GF-D8 (cell line): ENCODE measurements at places on chromosomes 1 and 21.

DNA sequence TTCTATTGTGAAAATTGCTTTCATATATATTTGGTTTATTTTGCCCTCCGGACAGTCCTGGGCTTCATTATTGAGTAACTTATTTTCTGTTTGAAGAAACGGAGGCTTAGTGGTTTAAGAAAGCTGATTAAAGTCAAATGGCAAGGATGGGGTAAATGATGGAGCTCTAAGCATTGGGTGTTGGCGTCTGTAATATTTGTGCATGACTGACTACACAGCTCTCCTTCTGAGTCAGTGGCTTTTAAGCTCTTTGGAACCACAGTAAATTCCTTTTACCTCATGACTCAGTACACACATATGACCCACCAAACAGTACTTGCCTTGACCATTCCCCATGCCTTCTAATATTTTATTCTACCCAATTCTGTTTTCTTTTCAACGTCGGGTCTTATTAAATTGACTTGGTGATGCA, 21.0 kb downstream of the B3GALT5 start:
- DNase-seq, result no peak

DNA sequence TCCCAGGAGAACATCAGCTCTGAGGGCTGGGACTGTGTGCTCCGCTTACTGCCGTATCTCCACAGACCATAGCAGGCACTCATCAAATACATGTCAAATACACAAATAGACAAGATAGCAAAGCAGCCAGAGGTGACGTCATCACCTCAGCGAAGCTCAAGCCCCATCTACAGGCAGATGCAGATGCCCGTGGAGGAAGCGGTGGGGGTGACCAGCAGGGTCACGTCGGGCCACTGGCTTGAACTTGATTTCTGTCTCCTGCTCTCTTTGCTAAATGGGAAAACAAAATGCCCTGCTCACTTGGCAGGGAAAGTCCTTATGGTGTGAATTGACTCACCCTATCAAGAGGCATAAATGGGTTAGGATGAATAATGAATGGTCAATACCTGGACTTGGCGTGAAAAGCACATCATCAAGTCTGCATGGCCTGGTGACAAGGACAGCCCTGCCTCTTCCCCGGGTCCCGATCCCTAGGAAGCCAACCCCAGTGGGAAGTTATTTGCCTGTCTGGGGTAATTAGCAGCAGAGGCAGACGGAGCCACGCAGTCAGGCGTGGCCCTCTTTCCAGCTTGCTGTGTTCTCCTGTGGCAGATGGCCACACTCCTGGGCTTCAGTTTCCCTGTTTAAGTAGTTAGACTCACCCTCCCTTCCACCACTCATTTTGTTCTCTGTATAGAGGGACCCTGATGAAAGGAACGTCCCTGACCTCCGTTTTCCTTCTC, 536.0 kb downstream of the NPHP4 start:
- DNase-seq, result no peak

GRCh38 chr21:32543975-32544374, 41.3 kb downstream of the TCP10L start:
- no peak for DNase-seq

DNA sequence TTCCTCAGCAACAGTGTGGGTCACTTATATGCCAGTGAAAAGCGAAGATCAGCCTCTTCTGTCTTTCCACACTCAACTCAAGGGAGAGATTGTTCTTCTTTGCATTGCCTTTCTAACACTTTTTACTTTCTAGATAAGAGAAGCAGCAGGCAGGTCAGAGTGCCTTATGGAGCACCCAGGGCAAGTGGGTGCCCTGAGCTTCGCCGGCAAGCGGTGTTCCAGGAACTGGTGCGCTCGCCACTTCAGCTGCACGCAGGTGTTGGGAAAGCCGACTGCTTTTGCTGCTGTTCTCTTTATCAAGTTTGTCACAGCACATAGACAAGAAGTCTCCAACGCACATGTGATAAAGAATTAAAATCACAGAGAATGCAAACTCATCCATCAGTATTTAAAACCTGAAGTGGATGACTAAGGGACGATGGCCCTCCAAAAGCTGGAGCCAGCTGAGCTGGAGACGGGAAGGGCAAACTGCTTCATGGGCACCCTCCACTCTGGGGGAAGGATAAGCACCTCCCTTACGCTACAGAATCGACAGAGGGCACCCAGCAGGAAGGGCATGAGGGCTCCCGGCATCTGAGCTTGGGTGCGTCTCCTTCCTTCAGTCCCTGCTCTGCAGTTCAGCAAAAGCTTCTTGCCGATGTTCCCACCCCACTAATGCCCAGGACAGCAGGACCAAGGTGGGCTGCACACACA, 20.7 kb downstream of the UBE2G2 start:
- DNase-seq, result no peak

GRCh38 chr1:205951746-205952145, 8.5 kb upstream of the SLC26A9 start:
- DNase-seq, result no peak

DNA sequence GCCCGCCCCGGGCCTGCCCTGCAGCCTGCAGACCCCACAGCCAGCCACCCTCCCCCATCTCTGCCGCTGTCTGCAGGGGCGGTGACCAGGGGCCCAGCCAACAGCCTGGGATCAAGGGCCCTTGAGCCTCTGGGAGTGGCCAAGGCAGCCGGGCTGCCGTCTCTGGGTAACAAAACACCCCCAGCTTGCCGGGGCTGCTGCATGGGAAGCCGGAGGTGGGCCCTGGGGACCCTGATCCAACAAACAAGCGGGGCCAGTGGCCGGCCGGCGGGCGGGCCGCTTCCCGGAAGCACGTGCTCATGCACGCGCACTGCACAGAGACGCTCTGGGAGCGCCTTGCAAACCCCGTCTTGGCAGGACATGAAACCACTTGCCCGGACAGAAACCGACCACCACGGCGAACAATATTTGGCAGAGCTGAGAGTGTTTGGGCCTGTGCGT, 13.2 kb downstream of the MEGF6 start:
- DNase-seq, result no peak

DNA sequence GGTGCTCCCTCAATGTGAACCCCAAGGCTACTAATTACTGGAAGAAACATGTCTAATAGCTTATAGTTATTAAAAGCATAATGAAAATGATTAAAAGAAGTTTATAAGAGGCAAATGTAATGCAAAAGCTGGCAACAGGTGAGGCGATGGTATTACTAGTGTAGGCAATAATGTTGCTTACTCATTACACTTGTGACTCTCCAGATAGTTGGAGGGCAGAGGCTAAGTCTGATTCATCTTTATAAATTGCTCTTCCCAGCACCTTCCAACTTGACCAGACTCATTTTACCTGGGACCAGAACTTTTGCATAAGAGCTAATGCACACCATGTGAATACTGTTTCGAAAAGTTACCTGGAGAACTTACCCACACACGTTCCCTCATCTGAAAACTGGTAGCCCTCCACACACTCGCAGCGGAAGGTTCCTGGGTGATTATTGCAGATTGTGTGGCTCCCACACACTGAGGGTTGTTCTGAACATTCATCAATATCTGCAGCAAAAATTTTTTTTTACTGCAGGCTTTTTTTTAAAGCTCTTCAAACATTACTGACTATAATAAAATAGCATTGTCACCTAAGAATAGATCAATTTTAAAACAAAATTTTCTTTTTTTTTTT, 48.0 kb downstream of the NID1 start:
- DNase-seq, result no peak

DNA sequence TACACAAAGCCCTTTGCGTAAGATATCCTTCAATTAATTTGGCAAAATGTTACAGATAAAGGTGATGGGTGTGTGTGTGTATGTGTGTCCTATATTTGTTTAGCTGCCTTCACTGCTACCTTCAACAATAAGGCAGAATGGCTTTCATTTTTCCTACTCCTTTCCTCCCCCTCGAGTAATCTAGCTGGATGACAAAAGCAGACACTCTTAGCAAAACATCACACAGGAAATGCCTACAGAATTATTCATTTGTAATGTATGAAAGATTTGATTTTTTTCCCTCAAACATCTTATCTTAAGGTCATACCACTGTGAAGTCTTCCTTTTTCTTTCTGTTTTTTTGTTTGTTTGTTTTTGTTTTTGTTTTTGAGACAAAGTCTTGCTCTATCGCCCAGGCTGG, 10.6 kb downstream of the PTPN22 start:
- no peak for DNase-seq

DNA sequence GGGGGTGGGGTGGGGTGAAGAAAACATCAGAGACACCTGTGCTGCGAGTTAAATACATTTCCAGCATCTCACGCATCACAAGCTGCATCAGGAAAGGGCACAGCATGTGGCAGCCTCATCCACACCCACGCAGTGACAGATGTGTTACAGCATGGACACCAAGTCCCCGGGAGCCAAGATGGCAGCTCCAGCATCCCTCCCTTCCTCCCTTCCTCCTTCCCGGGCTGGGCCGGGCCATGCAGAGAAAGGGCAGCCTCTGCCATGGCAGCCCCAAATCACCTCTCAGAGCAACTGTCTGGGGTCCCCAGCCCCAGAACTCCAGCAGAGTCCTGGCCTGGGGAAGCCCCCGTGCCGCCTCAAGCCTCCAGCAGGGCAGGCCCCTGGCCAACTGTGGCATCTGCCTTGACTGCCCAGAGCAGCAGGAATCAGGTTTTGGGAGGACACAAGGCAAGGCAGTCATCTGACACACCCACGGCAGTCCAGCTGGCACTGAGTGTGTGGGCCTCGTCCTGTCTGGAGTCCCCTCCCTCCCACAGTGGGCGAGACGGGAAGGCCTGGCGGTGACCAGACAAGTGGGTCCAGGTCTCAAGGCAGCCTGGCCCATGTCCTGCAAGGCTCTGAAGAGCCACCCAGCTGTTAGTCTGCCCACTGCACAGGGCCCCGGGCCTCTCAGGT, 6.2 kb downstream of the SMIM1 start:
- DNase-seq, result no peak

- DNase-seq, result no peak
Observed at GRCh38 chr1:106964495-106964894, 92.0 kb upstream of the PRMT6 start.

- DNase-seq, result no peak
Observed at GRCh38 chr1:9621032-9621431, 30.5 kb upstream of the PIK3CD start.

DNA sequence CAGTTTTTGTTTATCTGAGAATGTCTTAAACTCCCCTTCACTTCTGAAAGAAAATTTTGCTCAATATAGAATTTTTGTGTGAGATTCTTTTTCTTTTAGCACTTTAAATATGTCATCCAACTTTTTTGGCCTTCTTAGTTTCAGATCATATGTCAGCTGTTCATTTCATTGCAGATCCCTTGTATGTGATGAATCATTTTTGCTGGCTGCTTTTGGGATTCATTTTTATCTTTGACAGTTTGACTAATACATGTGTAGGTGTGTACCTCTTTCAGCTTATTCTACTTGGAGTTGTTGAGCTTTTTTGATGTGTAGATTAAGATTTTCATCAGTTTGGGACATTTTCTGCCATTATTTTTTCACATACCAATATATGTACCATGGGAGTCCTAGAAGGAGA, 156.8 kb downstream of the FASLG start:
- no peak for DNase-seq

GRCh38 chr1:182446033-182446669, 3.8 kb upstream of the RGSL1 start:
- DNase-seq, result peak; percentile 29

GRCh38 chr1:154759196-154759595, 110.9 kb downstream of the KCNN3 start:
- no peak for DNase-seq
